Stimulated activated CD4-positive, alpha-beta T cell treated with anti-CD3 and anti-CD28 coated beads, Interleukin-15, amount 100 ng/mL, for 48 hours (primary cell): ENCODE measurements at places on chromosomes 12 and 14.

- DNase-seq = no peak
Measured at GRCh38 chr12:130562716-130563115, 153.4 kb downstream of the RIMBP2 start.

DNA sequence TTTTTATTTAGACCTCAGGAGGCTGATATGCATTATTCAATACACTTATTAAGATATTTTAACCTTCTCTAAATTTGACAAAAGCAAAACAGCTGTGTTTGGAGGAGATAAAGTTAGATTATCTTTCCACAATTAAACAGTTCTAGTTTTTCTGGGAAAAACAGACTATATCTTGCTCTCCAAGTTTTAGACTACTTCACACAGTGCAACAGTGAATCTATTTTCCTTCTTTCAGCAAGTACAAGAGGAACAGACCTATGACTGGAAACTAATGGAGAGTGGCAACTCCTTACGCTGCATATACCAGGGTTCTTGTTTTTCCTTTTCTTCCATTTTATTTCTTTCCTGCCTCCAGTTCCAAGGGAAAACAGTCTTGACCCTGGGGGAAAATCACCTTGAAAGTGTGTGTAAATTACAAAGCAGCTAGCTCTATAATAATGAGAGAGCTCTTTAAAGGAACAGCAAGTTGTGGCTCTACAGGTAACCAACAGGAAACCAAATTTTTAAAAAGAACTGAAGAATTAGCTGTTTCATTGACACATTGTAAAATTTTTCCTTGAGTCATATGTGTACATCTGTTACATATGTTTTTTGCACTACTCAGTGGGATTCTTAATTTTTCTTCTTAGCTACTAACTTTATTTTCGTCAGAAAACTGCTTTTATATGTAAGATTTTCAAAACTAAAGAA, 27.4 kb downstream of the DNM1L start:
- no peak for DNase-seq

DNA sequence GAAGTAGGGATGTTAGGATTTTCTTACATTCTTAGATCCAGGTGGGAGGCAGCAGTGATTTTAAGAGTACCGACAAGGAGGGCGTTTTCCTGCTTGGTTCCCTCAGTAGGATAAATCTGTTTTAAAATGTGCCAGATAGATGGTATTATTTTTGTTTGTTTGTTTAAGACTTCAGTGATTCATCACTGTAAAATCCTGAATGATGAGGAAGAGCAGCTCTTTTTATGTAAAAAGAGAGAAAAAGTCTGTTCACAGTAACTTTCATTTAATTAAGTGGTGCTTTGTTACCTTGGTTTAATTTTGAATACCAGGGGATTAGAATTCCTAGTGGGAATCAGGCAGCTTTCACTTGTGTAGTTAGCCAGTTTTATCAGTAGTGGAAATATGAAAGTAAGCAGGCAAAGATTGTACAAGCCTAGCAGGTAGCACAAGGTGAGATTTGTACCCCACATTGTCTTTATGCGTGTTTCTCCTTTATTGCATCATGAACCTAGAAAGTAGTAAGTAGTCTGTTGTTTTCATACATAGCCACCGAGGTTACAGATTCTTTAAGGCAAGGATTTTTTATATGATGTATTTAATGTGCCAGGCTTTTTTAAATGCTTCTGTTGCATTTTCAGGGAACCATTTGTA, 349.6 kb downstream of the CCDC91 start:
- DNase-seq = no peak

- no peak for DNase-seq
Measured at GRCh38 chr12:130478786-130479185, 141.1 kb downstream of the PIWIL1 start.

- DNase-seq = no peak
Measured at GRCh38 chr14:94517248-94517640, 8.0 kb upstream of the SERPINA12 start.

GRCh38 chr12:56219840-56220239, 1.9 kb downstream of the RNF41 start:
- no peak for DNase-seq

- DNase-seq = no peak
Measured at GRCh38 chr12:128829861-128830504, 6.2 kb upstream of the SLC15A4 start.

DNA sequence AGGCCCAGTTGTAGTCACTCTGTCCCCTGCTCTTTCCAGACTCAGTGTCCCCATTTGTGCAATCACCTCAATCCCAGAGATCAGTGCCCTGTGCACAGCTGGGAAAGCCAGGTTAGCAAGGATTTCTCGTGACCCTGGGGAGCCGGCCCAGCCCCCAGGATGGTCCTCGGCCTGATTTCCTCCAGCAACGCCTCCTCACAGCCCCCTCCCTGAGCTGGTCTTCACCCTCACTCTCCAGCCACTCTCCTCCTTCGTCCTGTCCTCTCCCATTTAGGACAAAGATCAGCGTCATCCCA, 194.8 kb upstream of the C14orf180 start:
- no peak for DNase-seq

DNA sequence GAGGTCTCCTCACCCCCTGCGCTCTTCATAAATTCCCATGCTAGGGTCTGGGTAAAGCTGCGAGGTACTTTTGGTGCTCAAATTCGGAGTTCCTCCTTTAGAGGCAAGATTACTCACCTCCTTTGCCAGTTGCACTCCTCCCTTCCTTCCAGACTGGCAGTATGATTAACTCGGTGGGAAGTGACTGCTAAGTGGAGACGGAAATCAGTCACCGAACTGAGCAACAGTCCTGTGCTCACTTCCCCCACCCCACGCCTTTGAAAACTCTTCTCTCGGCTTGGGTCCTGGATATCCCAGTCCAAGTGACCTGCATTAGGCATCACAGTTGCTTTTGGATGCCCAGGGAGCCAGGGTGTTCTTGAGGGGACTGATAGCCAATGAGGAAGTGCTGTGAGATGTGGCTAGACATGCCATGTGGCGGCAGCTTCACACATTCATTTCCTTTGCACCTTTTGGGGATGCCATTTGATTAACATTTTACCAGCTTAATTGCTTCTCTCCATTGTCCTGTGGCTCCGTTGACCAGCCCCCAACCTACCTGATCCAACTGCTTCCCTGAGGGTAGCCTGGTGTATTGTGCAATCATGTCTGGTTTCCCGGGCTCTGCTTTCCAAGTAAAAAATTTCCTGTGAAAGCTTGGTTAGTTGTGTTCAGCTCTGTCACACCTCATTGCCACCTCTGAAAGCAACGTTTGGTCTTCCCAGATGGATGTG, 840 bp downstream of the PNP start:
- DNase-seq = peak; percentile 55

DNA sequence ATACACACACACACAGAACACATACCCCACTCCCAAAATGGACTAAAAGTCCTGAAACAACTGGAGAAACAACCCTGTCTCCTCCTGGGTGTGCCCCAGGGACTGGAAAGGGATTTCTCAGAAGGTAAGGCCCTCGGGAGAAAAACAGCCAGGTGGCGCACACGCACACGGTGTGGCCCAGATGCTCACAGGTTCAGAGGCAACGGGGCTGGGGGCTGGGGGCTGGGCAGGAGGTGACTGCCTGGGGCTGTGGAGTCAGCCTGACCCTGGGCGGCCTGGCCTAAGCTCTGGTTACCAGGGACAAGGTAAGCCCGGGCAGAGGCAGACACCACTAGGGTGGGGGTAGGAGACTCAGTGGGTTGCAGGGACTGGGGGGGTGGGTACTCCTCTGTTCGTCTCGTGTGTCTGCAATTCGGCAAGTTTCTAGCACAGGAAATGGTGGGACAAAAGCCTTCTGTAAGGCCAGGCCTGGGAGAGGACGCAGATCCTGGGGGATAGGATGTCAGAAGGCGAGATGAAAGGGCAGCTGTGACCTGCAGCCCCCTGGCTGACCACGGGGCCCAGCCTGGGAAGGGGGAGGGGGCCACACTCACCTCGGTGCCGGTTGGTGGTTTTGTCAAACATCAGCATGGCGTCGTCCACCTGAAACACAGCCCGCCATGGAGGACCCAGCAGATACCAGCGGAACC, 10.4 kb downstream of the MSI1 start:
- DNase-seq = no peak

DNA sequence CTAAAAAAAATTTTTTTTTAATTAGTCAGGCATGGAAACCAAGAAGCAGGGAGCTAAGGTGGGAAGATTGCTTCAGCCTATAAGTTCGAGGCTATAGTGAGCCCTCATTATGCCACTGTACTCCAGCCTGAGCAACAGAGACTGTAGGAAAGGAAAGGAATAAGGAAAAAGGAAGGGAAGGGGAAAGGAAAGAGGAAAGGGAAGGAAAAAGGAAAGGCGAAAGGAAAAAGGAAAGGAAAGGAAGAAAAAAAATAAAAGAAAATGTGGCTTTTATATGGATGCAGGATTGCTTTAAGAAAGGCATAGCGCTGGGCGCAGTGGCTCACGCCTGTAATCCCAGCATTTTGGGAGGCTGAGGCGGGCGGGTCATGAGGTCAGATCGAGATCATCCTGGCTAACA, 70.4 kb downstream of the R3HDM2 start:
- no peak for DNase-seq

DNA sequence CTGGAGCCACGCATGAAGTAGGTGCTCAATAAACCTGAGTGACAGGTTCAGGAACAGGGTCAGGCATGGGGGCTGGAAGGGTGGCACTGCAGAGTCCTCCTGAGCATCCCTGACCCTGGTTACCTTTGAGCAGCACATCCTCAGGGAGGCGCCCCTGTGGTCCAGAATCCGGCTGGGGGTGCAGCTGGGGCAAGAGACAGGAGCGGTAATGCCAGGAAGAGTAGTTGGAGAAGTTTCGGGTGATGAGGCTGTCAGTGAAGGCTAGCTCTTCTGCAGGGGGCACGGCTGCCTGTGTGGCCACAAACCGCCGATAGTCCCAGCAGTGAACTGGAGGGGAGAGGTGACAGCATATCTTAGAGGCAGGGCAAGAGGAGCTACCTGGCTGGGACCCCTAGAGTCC, 2.0 kb downstream of the RABGGTA start:
- DNase-seq = no peak

DNA sequence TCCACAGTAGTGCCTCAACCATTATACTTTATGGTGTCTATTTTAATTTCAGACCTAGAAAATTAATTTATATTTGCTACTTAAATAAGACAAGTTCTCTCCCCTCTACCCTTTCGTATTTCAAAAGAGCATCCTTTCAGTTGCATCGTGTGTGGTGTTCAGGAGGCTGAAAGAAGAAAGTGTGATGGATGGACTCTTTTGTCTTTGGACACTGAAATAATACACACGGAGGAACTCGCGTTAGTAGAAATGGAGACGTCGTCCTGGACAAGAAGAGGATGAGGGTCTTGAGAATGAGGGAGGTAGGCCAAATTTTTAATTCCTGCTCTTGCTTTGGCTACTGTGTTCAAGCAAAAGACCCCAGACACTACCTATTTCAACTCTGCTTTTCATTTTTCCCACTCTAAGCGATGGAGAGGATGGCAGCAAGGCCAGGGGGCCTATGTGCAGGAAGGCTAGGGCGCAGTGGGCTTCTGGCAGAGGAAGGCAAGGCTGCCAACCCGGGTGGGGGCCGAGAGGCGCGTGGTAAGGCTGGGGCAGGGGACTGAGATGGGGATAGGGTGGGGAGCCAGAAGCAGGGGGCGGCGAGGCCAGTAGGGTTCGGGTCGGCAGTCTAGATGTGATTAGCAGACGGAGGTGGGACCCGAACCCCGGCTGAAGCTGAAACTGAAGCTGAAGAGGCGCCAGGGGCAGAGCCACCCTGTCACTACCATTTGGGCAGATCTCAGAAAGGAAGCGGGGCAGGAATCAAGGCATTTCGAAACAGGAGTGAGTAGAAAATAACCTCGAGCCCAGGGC, 722 bp downstream of the TMED8 start:
- peak; percentile 19 for DNase-seq

DNA sequence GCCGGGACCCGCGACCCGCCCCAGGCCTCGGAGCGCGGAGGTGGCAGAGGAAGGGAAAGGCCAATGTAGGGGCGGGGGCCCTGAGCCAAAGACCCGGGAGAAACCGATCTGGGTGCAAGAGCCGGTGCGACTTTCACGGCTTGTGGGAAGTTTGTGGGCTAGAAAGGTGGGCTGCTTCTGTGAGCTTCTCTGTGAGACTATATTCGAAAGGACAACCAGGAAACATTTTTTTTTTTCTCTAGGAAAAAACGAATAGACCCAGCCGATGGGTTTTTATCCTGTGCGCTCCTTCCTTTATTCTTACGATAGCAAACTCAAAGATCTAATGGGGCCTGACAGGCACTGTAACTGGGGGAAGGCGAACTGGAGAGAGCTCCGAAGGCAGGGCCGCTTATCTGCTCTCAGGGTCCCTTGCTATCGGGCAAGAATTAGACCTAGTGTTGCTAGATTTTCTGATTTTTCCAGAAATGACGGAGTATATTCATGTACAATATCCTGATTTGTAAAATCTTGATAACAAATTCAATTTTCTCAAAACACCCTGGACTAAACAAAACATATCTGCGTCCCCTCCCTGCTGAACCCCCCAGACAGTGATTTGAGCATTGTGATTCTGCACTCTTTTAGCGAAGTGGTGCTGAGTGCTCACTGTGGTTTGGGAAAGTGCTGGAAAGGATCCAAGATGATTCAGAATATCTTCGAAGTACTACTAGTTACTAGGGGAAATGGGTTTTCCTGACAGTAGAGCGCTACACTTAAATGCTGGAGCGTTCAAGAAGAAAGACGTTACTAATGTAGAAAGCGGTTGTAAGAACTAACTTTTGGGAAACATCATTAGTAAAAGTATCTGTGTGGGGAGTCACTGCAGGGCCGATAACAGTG, 563 bp upstream of the STXBP6 start:
- no peak for DNase-seq

GRCh38 chr12:104588047-104588920, 131.5 kb downstream of the CHST11 start:
- DNase-seq = no peak

GRCh38 chr12:92107621-92108131, 38.0 kb downstream of the BTG1 start:
- no peak for DNase-seq

DNA sequence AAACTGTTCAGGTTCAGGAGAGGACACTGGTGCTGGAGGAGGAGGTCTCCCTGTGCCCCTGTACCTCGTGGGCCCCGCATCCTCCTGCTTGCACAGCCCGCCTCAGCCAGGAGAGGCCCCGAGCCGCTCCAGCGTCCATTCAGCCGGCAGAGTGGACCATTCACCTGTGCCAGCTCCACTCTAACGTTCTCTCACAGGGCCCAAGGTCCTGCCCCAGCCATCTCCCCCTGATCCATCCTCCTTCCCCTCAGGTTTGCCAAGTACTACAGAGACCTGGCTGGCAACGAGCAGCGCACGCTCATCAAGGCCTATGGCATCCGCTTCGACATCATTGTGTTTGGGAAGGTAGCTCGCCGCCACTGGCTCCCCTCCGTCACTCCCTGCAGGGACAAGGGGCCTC, 22.2 kb downstream of the P2RX4 start:
- DNase-seq = no peak

DNA sequence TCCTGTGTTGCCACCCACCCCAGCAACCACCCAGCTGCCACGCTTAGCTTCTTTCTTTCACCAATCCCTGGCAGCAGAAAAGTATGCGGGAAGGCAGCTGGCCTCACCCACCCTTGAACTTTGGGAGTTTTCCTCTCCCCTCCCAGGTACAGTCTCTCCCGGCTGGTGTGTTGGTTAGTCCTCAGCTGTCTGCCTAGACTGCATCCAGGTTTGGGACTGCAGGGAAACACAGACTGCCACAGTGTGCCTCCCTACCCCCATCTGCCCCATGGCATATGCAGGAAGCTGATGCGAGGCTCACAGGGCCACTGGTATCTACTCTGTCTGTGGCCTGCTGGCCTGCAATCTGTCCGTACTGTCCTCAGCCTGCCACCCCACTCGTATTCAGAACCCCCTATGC, 2.1 kb downstream of the CD9 start:
- no peak for DNase-seq
